NCI-H187 (cell line): ENCODE measurements at places on chromosomes 5 and 9.

DNA sequence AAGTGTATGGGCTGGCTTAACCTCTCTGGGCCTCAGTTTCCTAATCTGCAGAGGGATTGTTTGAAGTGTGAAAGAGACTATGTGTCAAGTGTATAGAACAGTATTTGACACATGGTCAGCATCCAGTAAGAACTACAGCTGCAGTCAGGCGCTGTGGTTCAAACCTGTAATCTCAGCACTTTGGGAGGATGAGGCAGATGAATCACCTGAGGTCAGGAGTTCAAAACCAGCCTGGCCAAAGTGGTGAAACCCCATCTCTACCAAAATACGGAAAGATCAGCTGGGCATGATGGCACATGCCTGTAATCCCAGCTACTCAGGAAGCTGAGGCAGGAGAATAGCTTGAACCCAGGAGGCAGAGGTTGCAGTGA lies 31.9 kb upstream of the STING1 start:
- no peak for DNase-seq

DNA sequence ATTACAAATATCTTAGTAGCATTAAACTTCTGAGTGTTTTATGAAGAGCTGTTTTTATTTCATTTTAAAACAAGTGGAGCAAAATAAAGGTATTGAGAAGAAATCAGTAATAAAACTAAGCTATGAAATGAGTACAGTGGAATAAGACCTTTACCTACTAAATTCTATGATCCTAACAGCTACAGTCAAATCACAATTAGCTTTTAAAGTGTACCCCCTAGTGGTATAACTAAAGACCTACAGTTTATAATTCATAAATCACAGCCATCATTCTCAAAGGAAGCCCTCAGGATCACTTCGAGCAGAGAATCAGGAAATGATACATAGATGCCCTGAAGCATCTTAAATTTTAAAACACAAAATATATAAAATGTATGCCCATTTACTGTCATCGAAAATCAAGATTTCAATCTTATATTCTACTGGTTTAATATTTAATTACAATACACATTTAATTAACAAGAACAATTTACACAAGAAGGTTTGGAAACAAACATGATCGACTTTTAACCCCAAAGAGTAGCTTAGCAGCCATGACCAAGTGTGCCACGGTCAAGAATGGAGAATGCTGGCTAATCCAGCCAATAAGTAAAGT lies 12.3 kb downstream of the CCNH start:
- DNase-seq: no peak

- no peak for DNase-seq
Observed at GRCh38 chr9:116774421-116775180, 87.5 kb downstream of the TRIM32 start.

DNA sequence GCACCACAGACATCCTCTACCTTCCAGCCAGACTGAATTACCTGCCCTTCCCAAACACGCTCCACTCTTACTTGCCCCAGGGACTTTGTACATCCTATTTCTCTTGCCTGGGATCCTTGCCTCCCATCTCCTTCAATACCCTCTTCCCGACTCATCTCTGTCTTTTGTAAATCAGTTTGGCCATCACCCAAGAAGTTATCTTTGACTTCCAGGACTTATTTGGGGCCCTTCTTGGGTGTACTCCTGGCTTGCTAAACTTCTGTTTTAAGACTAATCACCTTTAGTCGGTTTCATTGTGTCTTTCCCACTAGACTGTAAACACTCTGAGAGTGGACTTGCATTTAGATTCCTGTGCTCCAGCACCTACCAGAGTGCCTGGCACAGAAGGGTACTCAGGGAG lies 545.6 kb downstream of the ACTL7B start:
- DNase-seq: no peak

DNA sequence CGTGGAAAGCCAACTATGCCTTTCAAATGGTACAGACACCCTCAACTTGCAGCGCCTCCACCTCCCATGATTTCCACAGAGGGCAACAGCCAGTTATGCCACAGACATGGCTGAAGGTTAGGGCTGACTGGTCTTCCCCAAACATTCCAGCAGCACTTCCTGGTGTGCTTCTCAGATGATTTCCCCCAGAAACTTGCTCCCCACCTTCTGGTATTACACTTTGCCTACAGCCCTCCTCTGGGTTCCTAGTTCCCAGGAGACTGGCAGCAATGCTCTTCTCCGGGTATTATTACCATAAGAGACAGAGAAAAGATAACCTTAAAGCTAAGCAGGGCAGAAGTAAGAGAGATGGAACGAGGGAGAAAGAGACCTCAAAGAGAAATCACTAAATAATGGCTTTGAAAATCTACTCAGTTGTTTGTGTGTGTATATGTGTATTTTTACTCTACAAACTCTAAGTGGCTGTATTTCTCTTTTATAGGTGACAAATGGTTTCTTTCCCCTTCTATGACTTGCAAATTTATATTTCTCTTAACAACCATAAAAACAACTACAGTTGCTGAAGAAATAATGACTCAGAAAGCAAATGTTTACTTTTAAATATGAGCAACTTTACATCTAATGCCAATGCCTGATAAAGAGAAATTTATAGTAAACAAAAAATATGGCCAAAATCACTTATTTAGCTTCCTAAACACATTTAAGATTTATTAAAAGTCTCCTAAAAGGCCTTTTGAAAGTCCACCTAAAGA lies 133.8 kb downstream of the PDE4D start:
- no peak for DNase-seq

- peak; percentile 78 for DNase-seq
Observed at GRCh38 chr5:141084487-141084989, 9.9 kb upstream of the PCDHB2 start.

DNA sequence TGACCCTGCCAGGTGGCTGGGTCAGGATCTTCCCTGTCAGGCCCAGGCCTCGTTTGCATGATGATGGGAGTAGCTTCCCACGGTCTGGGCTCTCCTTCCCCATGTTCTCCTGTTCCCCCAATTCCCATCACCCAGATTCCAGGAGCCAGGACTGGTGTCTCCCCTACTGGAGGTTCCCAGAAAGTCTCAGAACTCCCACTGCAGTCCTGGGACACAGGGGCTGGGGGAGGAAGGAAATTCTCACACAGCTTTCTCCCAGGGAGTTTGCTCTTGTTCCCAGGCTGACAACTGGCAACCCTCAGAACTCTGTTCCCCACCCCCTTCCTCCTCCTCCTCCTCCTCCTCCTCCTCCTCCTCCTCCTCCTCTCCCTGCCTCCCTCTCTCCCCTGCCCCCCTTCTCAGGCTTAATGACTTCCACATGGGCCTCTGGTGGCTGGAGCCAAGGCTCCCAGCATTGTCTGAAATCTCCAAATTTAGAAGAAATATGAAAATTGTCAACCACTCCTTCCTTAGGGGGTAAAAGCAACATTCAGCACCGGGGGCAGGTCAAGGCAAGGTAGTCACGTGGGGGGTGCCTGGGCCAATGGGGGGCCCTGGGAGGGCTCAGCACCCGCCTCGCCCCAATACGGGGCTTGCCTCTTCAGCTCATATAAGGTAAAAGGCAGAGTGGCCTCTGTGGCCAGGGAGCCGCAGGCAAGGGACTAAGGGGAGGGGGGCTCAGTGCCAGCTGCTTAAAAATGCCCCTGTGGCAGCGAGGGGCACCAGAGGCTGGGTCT lies 27.3 kb upstream of the IL17B start:
- no peak for DNase-seq

DNA sequence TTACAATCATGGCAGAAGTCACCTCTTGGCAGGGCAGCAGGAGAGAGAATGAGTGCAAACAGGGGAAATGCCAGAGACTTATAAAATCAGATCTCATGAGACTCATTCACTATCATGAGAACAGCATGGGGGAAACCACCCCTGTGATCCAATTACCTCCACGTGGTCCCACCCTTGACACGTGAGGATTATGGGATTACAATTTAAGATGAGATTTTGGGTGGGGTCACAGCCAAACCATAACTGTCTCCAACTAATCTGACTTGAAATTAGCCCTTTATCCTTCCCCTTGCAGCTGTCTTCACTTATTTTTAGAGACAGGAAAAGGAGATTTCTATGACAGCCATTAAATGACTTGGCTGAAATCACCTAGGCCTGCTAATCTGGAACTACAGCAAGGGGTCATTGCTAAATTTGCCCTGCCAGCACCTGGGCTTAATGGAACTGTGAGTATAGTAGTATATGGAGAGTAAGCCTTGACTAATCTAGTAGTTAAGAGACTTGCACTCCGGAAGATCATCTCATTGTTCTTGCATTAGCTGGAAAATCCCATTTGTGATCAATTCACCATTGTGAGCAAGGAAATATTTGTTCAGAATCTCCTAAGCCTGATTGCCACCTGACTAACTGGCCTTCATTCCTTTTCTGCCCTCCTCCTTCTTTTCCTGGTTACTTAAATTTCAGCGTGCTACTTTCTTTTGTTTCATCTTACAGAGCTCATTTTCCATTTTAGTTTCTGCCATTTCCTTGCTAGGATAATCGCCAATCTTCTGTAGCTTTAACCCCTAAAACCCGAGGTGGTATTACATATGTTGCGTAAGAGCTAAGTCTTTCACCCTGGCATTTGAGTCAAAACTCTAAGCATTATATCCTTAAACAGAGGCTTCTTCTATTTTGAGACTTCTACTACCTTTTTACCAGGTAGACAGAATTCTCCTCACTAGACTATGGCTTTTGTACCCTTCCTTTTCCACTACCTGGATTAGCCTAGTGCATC lies 65.3 kb upstream of the RUSC2 start:
- no peak for DNase-seq

DNA sequence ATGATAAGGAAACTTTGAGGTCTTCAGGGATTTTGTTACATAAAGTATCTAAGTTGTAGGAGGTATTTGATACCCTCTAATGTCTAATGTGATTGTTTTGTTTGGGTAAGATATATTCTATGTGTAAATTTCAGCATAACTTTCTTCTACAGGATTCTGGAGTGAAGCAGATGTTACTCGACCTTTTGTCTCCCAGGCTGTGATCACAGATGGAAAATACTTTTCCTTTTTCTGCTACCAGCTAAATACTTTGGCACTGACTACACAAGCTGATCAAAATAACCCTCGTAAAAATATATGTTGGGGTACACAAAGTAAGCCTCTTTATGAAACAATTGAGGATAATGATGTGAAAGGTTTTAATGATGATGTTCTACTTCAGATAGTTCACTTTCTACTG lies 6.0 kb downstream of the MRPS30 start:
- DNase-seq: no peak

DNA sequence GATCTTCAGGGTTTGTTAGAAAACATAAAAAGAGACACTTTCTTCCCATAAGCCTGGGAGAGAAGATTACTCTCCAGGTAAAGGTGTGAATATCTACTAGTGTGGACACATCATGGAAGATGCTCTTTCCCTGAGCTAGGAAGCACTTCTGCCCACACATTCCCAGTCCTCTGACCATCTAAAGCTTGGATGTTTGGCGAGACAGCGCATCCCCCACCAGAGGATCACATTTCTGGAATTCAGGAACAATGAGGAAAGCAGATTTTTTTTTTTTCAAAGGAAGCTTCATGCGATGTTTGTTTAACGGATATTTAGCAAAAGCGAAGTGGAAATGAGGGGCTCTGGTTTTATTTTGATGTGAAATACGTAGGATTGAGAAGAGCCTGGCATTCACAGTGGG lies 6.2 kb downstream of the SVEP1 start:
- DNase-seq: no peak

DNA sequence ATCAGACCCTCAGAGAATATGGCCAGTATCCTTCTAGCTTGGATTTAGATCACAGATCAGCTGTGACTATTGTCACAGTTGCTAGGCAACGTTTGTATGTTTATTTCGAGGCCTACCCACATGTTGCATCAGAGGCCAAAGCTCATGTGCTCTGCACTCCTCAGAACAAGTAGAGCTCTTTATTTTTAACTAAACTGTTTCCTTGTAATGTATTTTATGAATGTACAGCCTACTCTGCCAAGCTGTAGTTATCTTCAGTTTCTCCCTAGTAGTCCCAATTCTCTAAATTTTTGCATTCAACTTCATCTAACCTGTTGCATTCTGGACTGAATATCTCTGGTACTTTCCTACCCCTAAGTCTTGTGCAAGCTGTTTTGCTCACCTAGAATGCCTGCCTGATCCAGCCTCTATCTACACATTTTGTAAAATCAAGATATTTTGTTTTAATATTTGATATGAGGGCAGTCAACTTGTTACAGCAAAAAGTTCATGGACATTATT lies 52.8 kb downstream of the CAST start:
- DNase-seq: no peak

- peak; percentile 31 for DNase-seq
Observed at GRCh38 chr5:98770209-98770910, 3.1 kb upstream of the RGMB start.

DNA sequence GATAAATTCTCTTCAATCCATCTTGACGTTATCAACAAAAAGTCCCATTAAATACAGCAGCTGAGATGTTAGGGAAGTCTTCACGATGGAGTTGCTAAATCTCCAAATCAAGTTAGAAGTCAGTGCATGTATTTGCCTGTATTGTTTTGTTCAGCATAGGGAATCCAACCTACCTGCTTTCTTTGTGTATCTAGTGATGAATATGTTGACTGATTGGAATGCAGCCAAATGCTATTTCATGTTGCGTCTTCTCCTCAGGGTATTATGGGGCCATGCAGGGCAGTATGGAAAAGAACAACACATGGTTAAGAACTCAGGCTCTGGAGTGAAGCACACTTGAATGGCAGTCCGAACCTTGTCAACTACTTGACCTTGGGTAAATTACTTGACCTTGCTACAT lies 529.5 kb upstream of the ZNF462 start:
- DNase-seq: no peak

GRCh38 chr5:15442193-15442570 lies 57.8 kb upstream of the FBXL7 start:
- DNase-seq: no peak

DNA sequence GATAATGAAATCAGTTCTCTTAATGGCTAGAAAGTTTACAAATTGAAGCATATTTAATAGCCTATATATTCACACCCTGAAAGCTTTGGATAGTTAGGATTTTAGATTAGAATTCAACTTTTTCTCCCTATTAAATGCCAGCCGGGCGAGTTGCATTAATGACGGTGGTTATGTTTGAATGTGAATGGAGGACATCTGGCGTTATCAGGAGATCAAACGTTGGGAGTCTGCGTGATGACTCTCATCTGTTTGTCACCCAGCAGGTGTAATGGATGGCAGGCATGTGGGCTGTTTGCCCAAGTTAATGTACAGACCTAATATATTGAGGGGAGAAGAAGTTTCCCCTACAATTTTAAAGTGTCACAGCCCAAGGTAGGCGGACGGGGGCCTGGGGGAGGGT lies 1227.7 kb upstream of the WWC1 start:
- DNase-seq: no peak

- no peak for DNase-seq
Observed at GRCh38 chr9:96417661-96418082, 498 bp downstream of the ZNF367 start.

GRCh38 chr5:97085459-97086181 lies 56.8 kb downstream of the LIX1 start:
- no peak for DNase-seq

GRCh38 chr5:84487963-84488362 lies 103.3 kb upstream of the EDIL3 start:
- DNase-seq: no peak

GRCh38 chr5:124806026-124806372 lies 59.6 kb upstream of the ZNF608 start:
- no peak for DNase-seq

DNA sequence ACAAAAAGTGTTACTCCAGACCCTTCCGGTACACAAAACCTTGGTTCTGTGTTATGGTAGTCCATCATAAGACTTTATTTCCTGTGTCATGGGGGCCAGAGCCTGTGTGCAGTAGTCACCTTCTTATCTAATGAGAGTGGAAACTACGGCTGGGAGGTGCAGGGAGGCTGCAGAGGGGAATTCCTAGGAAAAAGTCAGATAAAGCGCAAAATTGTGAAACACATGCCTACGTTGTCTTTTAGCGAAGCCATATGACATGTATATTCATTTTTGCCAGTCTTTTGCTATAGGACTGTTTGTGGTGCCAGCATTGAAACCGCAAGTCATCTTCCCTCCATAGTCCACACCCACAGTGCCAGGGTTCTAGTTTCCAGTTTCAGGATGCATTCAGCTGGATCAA lies 80.7 kb downstream of the PPARGC1B start:
- DNase-seq: no peak
